ENCODE measurements at places on chromosomes 12 and 14. TPM values are rescaled to one million over a fixed set of nuclear protein-coding genes. Genes with fewer than 3 reads are reported as not detected.
A peak's percentile ranks its signal among the peaks of the same experiment; 100 is the strongest.

The CARMIL3 gene
- total RNA-seq, result 1.4 TPM

The SERPINA12 gene
- not detected for total RNA-seq

DNA sequence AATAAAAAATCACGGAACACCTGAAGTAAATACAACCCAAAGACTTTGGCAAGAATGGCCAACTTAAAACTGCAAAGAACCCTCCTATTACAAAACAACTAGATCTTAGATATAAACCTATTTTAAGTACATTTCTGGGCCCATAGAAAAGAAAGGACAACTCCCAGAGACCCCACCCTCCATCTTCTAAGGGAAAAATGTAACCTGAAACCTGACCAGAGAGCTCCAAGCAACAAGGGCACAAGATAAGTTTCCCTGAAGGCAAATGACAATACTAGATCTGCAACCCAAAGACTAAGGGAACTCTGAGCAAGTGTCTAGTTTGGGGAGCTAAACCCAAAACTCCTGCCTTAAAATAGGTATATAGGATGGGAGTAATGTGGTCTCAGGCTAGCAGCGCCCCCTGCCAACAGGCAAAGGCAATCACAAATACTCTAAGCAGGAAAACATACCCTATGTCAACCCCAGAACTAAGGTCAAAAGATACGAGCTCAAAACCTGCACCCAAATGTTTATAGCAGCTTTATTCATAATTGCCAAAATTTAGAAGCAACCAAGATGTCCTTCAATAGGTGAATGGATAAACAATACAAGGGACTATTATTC lies 218.9 kb downstream of the ITPR2 start:
- peak; percentile 51 for DNase-seq

DNA sequence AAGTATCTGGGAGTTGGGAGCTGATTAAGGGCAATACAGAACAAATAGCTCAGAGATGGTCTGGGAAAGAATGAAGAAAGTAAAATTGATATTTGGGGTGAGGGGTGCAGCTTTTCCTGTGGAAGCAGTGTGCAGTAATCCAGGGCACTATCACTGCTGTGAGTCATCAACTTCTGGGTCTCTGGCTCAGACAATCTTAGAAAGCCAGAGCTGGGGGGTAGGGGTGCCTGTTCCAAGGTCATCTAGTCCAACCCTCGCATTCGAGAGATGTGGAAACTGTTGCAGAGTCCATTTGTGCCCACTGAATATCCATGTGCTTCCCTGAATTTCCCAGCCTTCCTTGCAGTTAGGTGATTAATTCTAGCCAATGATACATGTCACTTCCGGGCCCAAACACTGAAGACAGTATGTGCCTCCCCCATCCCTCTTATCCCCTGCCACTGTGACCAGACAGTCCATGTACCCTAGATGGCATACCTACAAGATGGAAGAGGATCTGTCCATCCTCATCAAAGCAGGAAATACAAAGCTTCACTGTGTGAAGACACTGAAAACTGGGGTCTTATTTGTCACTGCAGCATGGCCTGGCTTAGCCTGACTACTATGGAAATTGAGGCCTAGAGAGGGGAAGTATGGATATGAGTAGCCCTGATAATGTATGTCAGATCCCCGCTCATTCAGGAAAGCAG lies 51.9 kb downstream of the ZFP36L1 start:
- DNase-seq, result no peak

DNA sequence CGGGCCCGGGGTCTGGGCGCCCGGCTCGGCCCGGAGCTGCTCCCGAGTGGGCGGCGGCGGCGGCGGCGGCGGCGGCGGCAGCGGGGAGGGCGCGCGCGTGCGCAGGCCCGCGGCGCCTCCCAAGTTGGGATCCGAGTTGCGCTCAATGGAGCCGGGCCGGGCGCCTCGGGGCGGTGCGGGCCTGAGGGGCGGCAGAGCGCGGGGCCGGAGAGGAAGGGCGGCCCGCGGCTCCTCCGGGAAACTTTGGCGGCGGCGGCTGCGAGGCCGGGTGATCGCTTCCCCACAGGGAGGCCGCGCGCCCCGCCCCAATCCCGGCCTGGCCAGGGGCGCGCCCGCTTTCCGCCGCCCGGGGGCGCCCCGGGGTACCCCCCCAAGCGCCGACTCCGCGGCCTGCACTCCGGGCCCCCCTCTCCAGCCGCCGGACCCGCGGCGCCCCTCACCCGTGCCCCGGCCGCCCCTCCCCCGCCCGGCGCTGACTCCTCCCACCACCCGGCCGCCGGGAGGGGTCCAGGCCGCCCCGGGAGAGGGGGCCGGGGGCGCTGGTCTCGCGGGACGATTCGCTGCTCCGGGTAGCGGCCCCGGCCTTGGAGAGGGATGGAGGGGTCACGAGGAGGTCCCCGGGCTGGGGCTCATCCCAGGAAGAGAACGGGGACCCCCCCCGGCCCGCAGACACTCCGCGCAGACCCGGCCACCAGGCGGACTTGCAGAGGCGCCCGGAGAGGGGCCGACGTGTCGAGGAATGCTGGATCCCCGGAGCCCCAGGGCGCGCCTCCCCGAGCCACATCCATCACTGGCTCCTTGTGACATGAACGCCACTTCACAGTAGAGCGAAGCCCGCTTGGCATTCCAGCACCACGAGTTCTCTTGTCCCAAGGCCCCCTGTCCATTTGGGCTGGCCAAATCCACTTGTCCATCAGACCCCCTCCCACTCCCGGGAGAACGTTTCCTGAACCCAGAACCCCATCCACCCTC lies at the start of gene RILPL1:
RILPL1 (minus strand) TSS at position 48 of the 972 bp plus-strand sequence. CDS start 237 bp downstream, outside the sequence.
- peak; percentile 75 for DNase-seq

- no peak for DNase-seq
Observed at GRCh38 chr12:114852976-114853529, 169.1 kb upstream of the TBX3 start.

GRCh38 chr14:74140374-74140850 lies 55.7 kb downstream of the LIN52 start:
- peak; percentile 25 for DNase-seq

Measured in B cell (primary cell).